ENCODE measurements at places on chromosomes 5 and 9.

GRCh38 chr9:116005205-116005604 is 148.4 kb upstream of the PAPPA start:
- no peak for DNase-seq

GRCh38 chr5:5252106-5252505 is 112.0 kb downstream of the ADAMTS16 start:
- DNase-seq = no peak

GRCh38 chr5:91007251-91007650 is 375.9 kb downstream of the ARRDC3 start:
- no peak for DNase-seq

GRCh38 chr9:138063785-138064184 is 186.2 kb downstream of the CACNA1B start:
- no peak for DNase-seq

DNA sequence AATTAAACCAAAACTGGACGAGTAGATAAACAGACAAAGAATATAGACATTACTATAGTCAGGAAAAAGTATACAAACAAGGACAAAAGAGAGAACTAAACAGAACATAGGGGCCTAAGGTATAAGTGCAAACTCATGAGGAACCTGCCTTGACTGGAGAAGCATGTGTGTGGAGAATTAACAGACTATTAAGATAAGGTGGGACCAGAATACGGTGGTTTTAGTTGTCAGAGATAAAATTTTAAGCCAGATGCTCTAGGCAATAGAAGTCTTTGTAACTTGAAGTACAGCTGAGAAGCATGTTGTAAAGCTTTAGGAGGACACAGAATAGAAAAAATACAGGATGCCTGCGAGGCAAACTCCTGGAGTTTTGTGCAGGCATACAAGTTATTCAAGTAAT is 707.1 kb downstream of the PTPRD start:
- no peak for DNase-seq

GRCh38 chr9:103410059-103410458 is 414.9 kb downstream of the CYLC2 start:
- no peak for DNase-seq

DNA sequence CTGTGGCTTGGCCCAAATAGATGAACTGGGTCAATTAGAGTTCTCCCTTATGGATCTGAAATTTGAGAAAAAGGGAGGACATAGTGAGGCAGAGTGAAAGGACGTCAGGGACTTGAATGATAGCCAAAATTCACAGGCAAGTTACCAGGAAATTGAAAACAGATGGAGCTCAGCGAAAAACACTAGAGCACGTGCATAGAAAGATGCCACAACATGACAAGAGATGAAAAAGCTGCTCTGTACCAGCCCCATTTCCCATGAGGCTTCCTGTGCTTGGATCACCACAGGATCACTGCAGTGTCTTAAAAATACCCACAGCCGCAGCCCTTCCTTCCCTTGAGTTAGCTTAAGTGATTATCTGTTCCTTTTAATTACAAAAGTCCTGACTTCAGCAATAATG is 39.0 kb upstream of the HOMER1 start:
- no peak for DNase-seq

DNA sequence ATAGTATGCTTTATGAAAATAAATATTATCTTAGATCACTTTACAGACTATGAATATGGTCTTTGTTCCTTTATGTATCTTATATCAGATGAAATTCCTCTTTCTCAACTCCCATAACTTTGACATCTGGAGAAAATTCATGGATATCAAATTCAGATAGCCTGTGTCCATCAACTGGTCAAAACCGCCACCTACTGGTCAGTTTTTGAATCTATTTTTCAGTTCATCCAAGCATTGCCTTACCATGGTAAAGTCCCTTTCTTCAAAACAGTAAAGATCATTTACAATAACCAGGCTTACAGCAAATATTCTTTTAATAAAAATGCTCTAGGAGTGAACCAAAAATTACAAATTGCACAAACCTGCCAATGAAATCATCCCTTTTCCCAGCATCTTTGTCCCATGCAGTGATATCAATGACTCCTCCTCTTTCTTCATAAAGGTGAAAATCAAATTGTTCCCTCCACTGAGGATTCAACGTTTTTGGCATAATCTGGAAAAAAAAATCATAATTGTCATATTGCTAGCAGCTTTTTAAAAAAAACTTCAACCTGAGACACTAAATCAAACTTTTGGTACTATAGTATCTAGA is 290.5 kb downstream of the SLF1 start:
- no peak for DNase-seq

DNA sequence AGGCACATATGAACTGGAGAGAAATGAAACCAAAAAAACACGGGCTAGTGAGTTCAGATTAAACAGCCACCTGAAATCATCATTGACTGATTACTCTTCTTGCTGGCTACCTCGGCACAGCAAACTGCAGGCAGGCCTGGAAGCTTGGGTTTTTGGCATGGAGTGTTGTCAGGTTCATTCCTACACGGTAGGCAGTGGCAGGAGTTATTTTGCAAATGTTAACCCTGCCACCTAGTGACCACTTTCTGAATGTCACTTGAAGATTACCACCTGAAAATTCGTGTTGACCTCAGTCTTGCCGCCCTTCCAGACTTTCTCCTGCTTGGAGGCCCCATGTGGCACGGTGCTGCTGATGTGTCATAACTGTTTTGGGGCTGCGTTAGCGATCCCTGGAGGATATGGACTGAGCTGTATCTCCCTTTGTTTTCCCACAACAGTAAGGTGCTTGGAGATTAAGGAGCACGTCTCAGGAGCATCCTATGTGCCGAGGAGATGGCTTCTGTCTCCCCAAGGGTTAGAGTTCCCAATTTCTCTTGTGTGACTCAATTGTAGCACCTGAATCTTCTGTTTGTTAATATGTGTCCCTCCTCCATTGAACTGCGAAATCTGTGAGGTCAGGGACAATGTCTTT is 12.7 kb upstream of the CD180 start:
- no peak for DNase-seq

DNA sequence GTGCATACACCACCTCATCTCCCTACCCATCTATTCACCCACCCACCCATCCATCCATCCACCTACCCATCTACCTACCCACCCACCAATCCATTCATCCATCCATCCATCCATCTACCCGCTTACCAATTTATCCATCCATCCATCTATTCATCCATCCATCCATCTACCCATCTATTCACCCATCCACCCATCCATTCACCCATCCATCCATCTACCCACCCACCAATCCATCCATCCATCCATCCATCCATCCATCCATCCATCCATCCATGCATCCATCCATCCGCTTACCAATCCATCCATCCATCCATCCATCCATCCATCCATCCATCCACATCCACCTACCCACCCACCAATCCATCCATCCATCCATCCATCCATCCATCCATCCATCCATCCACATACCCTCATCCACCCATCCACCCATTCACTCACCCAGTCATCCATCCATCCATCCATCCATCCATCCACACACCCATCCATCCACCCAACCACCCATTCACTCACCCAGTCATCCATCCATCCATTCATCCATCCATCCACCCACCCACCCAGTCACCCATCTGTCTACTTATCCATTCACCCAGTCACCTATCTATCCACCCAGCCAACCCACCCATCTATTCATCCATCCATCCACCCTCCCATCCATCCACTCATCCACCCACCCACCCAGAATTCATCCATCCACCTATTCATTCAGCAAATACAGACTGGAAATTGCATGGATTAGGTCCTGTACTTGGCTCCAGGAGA is 125.6 kb downstream of the RXRA start:
- no peak for DNase-seq

GRCh38 chr5:168301593-168302390 is 10.3 kb downstream of the WWC1 start:
- no peak for DNase-seq

DNA sequence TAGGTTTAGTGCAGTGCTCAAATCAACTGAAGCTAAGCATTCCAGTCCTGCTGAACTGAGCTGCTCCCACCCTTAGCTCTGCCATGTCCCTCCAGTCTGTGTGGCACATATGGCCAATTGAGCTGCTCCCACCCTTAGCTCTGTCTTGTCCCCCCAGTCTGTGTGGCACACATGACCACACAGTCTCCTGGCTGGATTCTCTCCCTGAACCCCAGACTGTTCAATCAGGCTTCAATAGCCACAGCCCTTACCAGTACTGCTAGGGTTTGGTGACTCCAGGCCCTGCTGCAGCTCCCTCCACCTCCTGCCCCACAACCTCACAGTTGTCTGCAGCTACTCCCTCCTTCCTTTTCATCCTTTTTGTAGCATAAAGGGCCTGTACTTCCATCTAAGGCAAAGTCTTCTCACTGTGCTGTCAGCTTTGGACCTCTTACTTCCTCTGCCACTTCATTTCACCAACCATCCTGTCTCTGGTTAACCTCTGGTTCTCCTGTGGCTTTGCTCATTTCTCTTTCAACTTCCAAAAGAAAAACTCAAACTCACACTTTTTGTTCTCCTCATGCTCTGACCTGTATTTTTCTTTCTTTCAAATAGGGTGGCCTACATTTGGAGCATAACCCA is 50.8 kb downstream of the ADAMTS12 start:
- no peak for DNase-seq

GRCh38 chr5:104295991-104296390 is 733.4 kb upstream of the NUDT12 start:
- DNase-seq = no peak

DNA sequence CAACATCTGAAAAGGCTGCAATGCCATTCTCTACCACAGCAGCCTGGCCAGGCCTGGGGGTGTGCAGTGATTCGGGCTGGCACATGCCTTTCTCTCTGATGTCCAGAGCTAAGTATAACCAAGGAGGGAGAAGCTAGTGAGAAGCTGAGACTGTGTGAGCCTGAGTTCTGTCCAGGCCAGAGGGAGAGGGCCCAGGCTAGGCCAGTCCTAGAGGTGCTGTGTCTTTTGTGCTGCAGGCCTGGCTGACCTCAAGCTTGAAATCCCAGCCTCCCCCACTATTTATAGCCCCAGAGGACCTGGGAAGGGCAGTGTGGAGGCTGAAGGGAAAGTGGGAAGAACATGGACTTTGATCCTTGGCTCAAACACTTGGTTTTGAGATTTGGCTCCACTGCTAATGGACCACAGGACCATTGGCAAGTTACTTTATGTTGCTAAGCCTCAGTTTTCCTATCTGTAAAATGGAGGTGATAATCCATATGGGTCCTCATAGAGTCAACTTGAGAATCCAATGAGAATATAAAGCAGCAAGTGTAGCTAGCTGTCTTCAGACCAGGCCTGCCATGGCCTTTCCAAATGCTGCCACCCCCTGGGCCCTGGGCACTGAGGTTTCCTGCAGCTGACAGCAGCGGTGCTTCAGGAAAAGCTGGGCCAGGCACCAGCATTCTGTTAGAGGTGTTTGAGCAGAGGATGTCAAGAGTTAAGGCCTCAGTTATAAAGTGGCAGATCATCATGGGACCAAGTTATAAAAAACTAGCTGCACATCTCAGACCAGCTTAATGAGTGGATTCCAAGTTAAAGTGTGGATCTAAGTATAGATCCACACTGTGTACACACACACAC is 21.1 kb downstream of the BNIP1 start:
- DNase-seq = no peak

- no peak for DNase-seq
Measured at GRCh38 chr5:96628406-96628805, 33.8 kb upstream of the CAST start.

DNA sequence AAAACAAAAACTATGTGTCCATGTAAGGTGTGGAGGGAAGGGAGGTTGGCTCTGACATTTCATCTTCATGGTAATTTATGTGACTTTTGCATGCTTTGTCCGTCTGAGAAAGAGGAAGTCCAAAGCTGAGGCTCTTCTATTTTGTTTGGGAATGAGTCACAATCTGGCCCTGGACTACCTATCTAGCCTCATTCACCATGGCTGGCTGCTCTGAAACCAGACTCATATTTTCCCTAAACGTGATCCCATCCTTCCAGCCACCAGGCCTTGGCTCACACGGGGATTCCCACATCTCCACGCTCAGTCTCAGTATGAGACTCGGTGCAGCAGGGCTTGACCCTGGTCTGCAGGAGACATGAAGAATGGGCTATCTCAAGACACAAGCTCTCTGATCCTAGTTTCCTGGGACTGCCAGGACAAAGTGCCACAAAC is 672.8 kb downstream of the ACTL7B start:
- DNase-seq = no peak

- DNase-seq = no peak
Measured at GRCh38 chr5:27619982-27620381, 581.6 kb upstream of the CDH9 start.

- DNase-seq = no peak
Measured at GRCh38 chr9:83405759-83406158, 132.4 kb downstream of the FRMD3 start.

DNA sequence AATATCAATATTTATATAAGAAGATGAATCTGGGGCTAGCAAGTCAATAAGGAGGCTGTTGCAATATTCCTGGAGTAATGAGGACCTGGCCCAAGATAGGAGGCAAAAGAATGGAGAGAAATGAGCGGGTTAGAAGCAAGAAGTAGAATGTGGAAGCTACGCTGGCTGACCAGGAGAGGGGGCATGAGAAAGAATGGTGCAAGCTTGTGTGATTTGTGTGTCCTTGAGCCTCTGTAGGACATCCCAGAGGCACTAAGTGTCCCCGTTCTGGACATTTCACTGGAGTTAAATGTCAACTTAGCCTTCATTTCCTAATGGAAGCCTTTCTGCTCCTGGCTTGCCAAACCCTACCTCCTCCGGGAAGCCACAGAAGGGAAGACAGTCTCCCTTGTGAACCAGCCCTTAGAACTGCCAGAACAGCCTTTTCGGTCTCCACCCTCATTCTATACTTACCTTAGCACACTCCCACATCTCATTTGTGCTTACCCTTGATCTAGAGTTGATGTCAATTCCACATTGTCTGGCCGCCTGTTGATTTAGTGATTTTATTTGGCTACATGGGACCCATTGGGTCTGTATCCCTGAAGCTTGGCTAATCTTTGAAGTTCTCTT is 6.7 kb upstream of the PDE6A start:
- no peak for DNase-seq

DNA sequence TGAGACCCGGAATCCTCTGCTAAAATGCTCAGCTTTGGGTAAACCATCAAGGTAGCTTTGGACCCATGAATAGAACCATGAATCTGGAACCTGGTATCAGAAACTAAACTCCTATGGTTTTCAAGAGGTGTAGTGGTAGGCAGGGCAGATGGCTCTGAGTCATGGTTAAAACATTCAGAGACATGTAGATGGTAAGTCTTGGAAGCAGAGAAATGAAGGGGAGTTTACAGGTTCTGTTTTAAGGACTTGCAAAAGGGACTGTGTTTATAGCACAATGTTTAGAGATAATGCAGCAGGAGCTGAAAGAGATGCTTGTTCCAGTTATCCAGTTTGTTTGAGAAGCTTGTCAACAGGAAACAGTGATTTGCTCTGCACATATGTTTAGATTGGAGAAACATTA is 36.0 kb upstream of the FBN2 start:
- DNase-seq = no peak

DNA sequence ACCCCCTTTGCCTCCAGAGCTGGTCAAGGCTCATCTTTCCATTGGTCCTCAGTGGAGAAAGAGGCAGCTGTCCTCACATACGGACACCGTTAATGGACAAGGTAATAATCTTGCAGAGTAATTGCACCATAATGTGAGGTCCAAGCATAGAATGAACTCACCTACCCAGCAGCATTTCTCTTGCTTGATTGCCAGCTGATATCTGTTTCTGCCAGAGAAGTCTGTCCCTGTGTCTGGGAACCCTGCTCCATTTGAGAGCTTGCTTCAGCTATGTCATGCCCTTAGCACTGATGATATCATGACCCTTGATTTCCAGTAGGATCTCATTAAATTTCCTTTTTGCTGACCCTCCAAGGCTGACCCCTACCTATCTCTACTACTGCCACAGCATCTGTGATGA is 154.6 kb downstream of the PIK3R1 start:
- no peak for DNase-seq
